ENCODE measurements at places on chromosomes 3 and 15.

- H3K27me3 ChIP-seq = peaks cover 2% of the 10 kb centered on the region
- H3K27ac ChIP-seq = no peak overlapping the region
- no peak overlapping the region for H3K4me3 ChIP-seq
- no peak for DNase-seq
- peaks cover 19% of the 10 kb centered on the region for H3K4me1 ChIP-seq
Measured at GRCh38 chr15:65634356-65634755, 12.6 kb downstream of the SLC24A1 start.

DNA sequence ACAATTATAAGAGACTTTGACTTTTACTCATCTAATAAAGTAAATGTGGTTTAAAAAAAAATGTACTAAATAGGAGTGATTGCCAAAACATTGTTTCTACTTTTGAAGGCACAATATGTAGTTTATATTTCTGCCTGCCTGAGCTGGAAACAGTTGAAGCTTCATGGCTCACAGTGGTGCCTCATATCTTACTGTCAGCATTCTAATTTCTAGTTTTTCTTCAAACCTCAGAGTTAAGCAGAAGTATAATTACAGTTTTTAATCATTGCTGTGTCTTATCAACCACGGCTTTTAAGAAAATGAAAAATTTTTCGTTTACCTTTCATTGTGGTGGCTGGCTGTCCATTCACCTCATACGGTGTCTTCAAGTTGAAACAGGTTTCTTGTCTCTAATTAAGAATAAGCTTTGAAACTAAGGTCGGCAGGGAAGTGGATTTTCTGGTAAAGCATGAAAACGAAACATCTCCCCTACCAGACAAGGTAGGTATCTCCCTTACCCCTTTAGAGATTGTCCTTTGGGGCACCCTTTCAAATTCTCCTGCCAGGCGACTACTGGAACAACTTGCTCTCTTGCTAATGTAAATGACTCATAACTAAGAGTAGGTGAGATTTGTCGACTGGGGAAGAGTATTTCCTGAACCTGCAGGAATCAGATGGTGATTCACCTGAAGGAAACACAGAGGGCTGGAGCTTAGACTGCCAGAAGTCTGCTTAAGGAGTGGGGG lies at the start of gene GPR87:
Gene GPR87, minus strand, starts transcription at position 554 of the 725 bp plus-strand sequence. CDS start 16,720 bp downstream, outside the sequence.
- H3K4me1 ChIP-seq = no peaks in the 10 kb centered on the region
- H3K36me3 ChIP-seq = no peaks in the 10 kb centered on the region
- peak within 1 kb of the TSS; percentile 15 for H3K4me3 ChIP-seq
- no peak for DNase-seq
- no peaks in the 10 kb centered on the region for H3K27me3 ChIP-seq

GRCh38 chr3:16412192-16412800 lies 101.2 kb downstream of the RFTN1 start:
- DNase-seq = no peak
- H3K27me3 ChIP-seq = peaks cover 15% of the 10 kb centered on the region
- H3K27ac ChIP-seq = no peak overlapping the region
- H3K36me3 ChIP-seq = peaks cover 2% of the 10 kb centered on the region
- H3K4me3 ChIP-seq = no peak overlapping the region
- H3K4me1 ChIP-seq = peaks cover 12% of the 10 kb centered on the region

DNA sequence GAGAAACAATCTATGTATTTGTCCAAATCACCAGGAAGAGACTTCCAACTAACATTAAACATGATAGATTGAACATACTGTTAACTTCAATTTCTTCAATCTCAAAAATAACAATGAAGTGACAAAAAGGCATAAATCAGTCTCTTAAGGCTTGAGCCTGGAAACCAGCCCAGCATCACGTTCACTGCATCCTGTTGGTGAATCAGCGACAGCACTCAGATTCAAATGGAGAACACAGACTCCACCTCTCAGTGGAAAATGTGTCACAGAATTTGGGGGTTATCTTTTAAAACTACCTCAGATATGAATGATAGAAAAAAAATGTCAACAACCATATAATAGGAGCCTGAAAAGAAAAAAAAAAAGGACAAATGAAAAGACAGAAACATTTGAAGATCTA lies 212.0 kb downstream of the MINAR1 start:
- H3K36me3 ChIP-seq = no peaks in the 10 kb centered on the region
- H3K27me3 ChIP-seq = peaks cover 10% of the 10 kb centered on the region
- no peak overlapping the region for H3K4me3 ChIP-seq
- no peak for DNase-seq

DNA sequence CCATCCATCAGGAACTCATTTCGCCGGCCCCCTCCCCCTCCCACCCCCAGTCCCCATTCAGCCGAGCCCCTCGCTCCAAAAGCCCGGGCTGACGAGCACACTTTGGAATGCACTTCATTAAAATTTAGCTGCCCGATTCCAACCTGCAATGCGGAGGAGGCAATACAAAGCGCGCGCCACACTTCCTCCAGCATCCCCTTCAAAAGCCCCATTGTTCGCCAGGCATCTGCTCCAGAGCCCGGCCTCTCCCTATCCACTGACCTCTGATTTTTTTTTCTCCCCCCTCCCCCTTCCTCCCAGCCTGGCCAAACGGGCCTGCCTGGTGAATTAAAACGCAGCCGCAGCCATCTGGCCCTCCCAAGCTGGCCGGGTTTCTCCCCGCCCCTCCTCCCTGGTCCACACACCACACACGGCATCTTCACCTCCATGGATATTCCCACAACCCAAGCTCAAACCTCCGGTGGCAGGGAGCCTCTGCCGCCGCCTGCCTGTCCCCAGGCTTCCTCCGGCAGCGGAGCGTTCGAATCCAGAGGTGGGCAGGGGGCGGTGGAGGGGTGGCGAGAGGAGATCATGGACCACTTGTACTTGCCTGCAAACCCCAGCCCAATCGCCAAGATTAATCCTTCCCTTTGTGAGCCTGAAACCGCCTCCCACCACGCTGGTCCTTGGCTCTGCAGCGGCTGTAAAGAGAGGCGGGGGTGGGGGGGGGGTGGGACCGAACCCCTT lies 441.3 kb downstream of the MAGI1 start:
- H3K4me1 ChIP-seq = no peaks in the 10 kb centered on the region
- H3K27me3 ChIP-seq = peaks cover 5% of the 10 kb centered on the region
- H3K4me3 ChIP-seq = no peak overlapping the region
- no peak for DNase-seq
- H3K36me3 ChIP-seq = no peaks in the 10 kb centered on the region

GRCh38 chr15:31160740-31161495 lies 59.4 kb upstream of the TRPM1 start:
- H3K36me3 ChIP-seq = no peaks in the 10 kb centered on the region
- H3K4me1 ChIP-seq = no peaks in the 10 kb centered on the region
- no peak overlapping the region for H3K4me3 ChIP-seq
- H3K27ac ChIP-seq = no peak overlapping the region
- no peak for DNase-seq

- H3K36me3 ChIP-seq = no peaks in the 10 kb centered on the region
- DNase-seq = no peak
- no peak overlapping the region for H3K4me3 ChIP-seq
- H3K27me3 ChIP-seq = peaks cover 4% of the 10 kb centered on the region
Measured at GRCh38 chr3:58999134-58999773, 50.6 kb downstream of the CFAP20DC start.

DNA sequence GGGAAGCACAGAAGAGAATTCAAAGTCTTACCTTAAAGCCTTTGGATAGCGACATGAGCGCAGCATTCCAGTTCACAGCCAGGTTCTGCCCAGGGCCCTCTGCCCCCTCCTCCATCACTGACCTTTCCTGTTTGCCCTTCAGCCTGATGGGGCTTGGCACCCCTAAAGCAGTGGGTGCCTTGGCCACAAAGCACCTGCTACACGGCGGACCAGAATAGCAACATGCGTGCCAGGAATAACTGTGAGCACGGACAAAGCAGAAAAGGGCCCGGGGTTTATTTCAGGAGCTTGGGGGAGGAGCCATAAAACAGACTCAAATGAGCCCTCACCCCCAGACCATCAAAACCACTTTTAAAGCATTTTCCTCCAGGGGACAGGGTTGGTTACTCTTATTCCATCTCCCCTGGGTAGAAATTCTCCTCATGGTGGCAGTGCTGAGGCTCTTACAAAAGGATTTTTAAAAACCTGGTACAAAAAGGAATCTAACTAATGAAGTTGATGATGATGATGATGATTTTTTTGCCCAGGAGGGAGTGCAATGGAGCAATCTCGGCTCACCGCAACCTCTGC lies 135.4 kb downstream of the KLF13 start:
- no peak overlapping the region for H3K27ac ChIP-seq
- no peak overlapping the region for H3K4me3 ChIP-seq
- H3K36me3 ChIP-seq = no peaks in the 10 kb centered on the region
- peaks cover 27% of the 10 kb centered on the region for H3K4me1 ChIP-seq
- peaks cover 2% of the 10 kb centered on the region for H3K27me3 ChIP-seq
- DNase-seq = no peak

- H3K27ac ChIP-seq = no peak overlapping the region
- no peaks in the 10 kb centered on the region for H3K36me3 ChIP-seq
- peaks cover 18% of the 10 kb centered on the region for H3K27me3 ChIP-seq
Measured at GRCh38 chr15:68368731-68369435, 63.1 kb downstream of the ITGA11 start.

DNA sequence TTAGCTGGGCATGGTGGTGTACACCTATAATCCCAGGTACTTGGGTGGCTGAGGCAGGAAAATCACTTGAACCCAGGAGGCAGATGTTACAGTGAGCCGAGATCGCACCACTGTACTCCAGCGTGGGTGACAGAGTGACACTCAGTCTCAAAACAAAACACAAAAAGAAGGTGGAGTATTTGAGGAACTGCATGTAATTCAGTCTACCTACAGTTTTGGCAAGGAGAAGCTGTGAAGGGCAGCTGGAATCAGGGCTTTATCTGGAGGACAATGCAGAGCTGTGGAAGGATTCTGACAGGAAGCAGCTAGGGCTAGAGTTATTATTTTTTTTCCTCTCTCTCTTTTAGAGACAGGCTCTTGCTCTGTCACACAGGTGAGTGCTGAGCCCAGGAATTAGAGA lies 6.8 kb downstream of the H1-8 start:
- no peak overlapping the region for H3K4me3 ChIP-seq
- peaks cover 7% of the 10 kb centered on the region for H3K4me1 ChIP-seq
- peaks cover 1% of the 10 kb centered on the region for H3K27me3 ChIP-seq
- no peak overlapping the region for H3K27ac ChIP-seq
- no peak for DNase-seq

DNA sequence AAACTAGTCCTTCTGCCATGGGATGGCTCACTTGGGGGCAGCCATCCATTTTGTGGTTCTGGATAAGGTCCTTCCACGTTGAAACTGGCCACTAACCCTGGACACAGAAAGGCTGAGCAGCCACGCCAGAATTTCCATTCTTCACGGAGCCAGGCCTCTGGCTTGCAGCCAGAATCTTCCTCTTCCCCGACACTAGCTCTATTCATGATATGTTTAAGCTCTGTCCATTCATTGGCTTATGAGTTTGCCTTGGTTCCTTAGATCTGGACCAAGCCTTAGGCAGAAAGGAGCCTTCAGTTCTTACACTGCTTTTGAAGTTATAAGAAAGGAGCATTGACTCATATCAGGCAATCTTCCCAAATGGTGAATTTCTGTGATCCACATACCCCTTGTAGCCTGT lies 288.4 kb upstream of the GOLGA6L4 start:
- no peak overlapping the region for H3K4me3 ChIP-seq
- no peaks in the 10 kb centered on the region for H3K4me1 ChIP-seq
- peaks cover 5% of the 10 kb centered on the region for H3K27me3 ChIP-seq
- no peaks in the 10 kb centered on the region for H3K36me3 ChIP-seq

DNA sequence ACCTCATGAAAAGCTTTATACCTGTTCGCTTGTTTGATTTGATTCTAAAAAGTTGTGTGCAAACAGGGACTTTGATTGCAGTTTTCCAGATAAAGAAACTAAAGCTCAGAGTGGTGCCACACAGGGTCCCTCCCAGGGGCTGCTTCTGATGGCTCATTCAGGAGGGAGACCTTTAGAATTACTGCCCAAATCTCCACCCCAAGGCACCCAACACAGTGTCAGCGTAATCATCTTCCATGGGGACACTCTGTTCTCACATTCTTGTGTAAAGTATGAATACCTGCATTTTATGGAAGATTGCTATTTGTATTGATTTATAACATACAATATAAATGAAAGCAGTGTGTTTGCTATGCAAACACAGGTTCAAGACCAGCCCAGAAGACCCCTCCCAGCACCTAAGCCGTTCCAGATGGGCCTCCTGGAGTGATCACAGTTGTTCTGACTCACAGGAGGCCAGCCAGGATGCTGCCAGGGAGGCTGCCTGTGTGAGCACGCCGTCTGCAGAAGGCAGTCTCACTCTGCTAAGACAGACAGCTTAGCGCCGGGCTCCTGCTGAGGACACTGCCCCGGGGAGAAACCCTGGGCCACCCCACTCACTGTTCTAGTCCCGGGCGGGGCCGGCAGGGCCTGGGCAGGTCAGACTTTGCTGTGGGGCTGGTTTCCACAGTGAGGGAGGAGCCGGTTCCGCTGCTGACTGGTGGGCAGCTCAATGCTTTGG lies 185.6 kb downstream of the FAM43A start:
- H3K27me3 ChIP-seq = peaks cover 13% of the 10 kb centered on the region
- peaks cover 14% of the 10 kb centered on the region for H3K4me1 ChIP-seq
- peak overlapping the region; percentile 67 for H3K4me3 ChIP-seq
- H3K36me3 ChIP-seq = no peaks in the 10 kb centered on the region

GRCh38 chr15:40372981-40373380 lies 9.5 kb upstream of the KNSTRN start:
- no peaks in the 10 kb centered on the region for H3K36me3 ChIP-seq
- no peak overlapping the region for H3K4me3 ChIP-seq
- H3K27ac ChIP-seq = no peak overlapping the region
- DNase-seq = no peak
- H3K27me3 ChIP-seq = no peaks in the 10 kb centered on the region
- no peaks in the 10 kb centered on the region for H3K4me1 ChIP-seq

GRCh38 chr3:133987136-133987535 lies 42.6 kb downstream of the SLCO2A1 start:
- H3K27ac ChIP-seq = no peak overlapping the region
- no peaks in the 10 kb centered on the region for H3K36me3 ChIP-seq
- no peak overlapping the region for H3K4me3 ChIP-seq
- H3K27me3 ChIP-seq = peaks cover 13% of the 10 kb centered on the region

DNA sequence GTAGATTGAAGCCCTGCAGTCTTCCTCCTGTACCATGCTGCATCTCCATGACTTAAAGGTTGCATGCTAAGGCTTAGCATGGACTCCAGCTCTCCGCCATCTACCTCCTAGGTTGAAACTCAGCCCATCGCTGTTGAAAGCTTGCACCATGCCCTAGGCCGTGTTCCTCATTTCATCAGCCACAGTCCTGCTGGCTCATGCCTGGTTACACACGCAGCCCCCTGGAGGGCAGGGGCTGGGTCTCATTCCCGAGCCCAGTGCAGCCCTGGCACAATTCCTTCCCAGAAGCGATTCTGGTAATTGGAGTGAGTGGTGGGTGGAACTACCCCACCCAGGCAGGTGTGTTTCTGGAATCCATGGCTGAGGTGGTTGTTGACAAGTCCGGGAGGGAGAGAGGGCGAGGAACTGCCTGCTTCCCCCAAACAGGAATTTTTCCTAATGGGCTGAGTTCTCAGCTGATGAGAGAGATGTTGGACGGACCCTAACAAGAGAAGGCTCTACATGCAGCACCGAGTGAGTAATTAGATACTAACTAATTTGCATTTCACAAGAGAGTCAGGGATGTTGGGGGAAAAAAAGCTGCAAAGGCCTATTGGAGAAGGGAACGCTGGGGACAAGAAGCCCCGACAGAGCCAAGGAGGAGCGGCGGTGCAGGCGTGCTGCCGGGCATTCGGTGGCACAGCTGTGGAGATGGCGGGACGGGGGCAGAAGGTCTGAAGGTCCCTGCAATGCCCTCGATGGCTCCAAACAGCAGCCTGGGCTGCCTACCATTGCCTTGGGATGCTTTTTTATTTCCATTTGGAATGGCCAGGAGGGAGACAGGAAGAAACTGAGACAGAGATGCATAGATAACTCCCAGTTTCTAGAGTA lies 92.3 kb upstream of the TLE3 start:
- H3K4me3 ChIP-seq = no peak overlapping the region
- no peak for DNase-seq
- peaks cover 8% of the 10 kb centered on the region for H3K27me3 ChIP-seq
- H3K27ac ChIP-seq = no peak overlapping the region

GRCh38 chr15:26126070-26126469 lies 262.9 kb upstream of the ATP10A start:
- H3K36me3 ChIP-seq = no peaks in the 10 kb centered on the region
- H3K4me1 ChIP-seq = no peaks in the 10 kb centered on the region
- H3K27ac ChIP-seq = no peak overlapping the region
